ENCODE measurements at places on chromosomes 12 and 14.
A peak's percentile ranks its signal among the peaks of the same experiment; 100 is the strongest.

DNA sequence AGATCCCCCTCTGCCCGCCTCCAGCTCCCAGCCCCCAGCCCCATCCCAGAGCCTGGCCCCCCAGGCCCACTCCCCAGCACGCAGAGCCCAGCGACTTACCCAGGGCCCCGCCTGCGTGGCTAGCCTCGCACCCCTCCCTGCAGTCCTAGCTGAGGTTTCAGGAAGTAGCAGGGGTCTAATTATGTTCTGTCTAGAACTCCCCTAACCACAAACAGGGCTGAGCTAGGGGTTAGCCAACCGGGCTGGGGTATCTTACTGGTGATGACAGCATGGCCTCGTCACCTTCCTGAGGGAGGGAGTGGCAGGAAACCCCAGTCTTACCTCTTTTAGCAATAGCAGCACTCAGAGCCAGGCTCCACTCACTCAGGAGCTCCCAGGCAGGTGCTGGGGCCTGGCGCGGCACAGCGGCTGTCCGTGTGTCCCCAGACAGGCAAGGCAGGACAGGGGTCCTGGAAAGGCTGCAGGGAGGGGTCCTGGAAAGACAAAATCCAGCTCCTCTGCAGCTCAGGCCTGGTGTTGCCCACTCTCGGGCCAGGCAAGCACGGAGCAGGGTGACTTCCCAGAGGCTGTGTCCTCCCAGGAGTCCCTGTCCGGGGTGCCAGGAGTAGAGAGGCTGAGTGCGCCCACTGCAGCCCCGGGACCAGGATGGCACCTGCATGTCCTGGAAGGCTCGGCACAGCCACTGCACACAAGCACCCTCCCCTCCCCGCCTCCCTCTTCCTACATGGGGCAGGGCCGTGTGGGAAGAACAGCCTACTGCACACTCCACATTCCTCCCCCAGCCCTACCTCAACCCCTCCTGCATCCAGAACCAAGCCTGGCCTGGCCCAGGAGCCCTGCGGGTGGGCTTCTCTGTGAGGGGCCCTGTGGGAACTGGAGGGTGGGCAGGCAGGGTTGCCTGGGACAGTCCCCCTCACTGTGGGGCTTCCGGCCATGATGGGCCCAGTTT lies at the start of gene GPR132:
TSS of gene GPR132 (minus strand) at position 151 of the 949 bp plus-strand sequence. CDS start 10,010 bp downstream, outside the sequence.
- DNase-seq = peak; percentile 49

DNA sequence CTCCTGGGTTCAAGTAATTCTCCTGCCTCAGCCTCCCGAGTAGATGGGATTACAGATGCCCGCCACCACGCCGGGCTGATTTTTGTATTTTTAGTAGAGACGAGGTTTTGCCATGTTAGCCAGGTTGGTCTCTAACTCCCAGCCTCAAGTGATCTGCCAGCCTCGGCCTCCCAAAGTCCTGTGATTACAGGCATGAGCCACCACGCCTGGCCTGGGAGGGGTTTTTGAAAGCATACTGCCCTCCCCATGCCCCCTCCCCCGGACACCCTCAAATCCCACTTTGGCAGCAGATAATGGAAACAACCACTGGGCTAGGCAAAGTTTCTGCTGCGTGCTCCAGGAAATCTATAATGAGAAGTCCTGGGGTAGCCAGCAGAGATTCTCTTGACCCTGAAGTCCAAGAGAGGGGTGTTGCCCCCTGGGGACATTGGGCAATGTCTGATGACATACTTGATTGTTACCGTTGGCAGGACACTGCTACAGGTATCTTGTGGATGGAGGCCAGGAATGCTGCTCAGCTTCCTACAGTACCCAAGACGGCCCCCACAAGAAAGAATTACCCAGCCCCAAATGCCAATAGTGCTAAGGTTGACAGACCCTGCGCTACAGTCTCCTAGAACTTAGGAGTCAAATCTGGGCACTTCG lies 18.7 kb upstream of the FBXO21 start:
- no peak for DNase-seq

DNA sequence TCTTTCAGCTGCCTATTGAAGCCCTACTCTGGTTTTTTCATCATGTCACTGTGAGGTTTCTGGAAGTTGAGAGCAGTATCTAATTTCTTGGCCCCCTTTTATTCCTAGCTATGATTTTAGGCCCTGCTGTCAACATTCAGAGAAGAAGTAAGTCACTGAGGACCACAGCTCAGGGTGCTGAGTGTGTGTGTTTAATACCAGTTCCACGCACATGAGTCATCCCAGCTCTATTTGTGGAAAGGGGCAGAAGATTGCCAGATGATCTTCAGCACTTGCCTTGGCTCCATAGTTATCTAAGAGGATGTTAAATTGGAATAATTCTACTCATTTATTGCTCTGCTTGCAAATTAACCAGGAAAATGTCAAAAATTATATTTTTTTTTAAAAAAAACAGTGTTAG lies 65.5 kb upstream of the SLC38A4 start:
- no peak for DNase-seq

- no peak for DNase-seq
These were observed 989 bp upstream of the DRAM1 start for GRCh38 chr12:101876322-101876860.

- DNase-seq = no peak
These were observed 29.4 kb downstream of the SLC24A4 start for GRCh38 chr14:92352158-92352985.

DNA sequence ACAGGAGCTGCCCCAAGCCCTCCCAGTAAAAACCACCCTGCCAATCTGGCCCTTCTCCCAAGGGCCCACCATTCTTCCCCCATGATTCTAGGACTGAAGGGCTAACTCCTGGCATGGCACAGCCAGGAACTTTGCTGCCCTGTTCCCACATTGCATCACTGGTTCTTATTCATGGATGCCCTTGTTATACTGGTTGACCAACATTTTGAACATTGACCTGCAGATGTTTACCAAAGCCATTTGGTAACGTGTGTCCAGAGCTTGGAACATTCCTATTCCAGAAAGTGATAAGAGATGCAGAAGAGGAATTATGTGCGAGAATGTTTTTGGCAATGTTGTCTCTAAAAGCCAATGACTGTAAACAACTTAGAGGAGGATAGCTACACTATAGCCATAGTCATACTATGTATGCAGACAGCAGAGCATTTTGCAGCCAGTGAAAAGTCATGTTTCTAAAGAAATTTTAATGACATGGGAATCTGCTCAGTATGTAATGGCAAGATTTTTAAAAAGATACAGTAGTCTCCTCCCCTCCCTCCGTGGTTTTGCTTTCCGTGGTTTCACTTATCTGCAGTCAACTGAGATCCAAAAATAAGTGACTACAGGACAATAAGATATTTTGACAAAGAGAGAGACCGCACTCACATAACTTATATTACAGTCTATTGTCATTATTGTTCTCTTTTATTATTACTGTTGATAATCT lies 108.8 kb downstream of the DAAM1 start:
- DNase-seq = no peak

DNA sequence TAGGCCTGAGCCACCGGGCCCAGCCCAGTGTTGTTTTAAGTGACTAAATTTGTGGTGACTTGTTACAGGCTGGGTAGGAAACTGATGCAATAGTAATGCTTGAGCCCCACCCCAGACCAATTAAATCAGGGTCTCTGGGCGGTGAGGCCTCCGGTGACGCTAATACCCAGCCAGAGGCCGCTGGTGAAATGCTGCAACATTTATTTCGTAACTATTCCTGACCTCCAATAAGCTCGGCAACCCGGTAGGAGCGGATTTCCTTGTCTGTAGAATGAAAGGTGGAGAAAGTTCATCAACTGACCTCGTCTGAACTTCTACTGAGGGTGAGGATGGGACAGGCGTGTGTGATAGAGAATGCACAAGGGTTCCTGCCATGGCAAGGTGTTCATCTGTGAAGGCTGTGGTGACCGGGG lies 42.3 kb downstream of the FZD10 start:
- DNase-seq = no peak

DNA sequence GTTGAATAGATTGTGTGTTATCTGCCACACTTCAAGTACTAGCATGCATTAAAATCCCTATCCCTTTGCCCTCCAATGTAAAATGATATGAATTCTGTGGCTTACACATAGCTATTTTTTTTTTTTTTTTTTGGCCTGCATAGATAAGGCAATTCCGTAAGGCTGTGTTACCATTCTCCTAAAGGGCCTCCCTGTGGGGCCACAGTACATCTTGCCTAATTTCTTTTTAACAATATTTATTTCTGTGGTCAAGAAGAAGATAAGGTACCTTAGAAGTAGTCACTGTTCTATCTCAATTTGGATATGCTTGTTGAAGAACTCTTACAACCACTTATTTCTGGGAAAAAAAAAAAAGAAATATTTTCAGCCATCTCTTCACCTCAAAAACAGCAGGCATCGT lies 19.8 kb downstream of the FLRT2 start:
- no peak for DNase-seq

- no peak for DNase-seq
These were observed 98.1 kb downstream of the NUBPL start for GRCh38 chr14:31659278-31659677.

GRCh38 chr12:58655375-58655774 lies 264.9 kb downstream of the LRIG3 start:
- DNase-seq = no peak
